ENCODE measurements at places on chromosomes 4 and X.
A peak's percentile ranks its signal among the peaks of the same experiment; 100 is the strongest.

- DNase-seq, result no peak
Observed at GRCh38 chrX:17098516-17099247, 152.2 kb downstream of the REPS2 start.

GRCh38 chr4:102217345-102217744, 127.9 kb downstream of the SLC39A8 start:
- DNase-seq, result no peak

- DNase-seq, result no peak
Observed at GRCh38 chr4:162706051-162706450, 460.6 kb downstream of the NAF1 start.

DNA sequence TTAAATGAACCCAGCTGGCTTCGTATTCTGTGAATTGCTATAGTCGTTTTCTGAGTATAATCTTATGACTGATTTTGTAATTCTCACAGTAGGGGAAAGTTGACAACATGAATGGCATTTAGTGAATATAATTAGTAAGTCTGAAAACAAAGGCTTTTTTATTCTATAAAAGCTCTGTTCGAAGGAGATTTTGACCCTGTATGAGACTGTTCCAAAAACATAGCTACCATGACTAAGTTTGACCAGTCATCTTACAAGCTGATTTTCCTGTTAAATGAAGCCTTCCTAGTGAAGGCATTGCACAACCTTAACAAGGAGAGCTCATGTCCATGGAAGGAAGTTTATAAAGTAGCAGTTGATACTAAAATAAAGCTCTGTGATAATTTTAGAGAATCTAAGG, 242.3 kb downstream of the RPA4 start:
- no peak for DNase-seq

- DNase-seq, result no peak
Observed at GRCh38 chrX:13047759-13048158, 3.3 kb upstream of the FAM9C start.

DNA sequence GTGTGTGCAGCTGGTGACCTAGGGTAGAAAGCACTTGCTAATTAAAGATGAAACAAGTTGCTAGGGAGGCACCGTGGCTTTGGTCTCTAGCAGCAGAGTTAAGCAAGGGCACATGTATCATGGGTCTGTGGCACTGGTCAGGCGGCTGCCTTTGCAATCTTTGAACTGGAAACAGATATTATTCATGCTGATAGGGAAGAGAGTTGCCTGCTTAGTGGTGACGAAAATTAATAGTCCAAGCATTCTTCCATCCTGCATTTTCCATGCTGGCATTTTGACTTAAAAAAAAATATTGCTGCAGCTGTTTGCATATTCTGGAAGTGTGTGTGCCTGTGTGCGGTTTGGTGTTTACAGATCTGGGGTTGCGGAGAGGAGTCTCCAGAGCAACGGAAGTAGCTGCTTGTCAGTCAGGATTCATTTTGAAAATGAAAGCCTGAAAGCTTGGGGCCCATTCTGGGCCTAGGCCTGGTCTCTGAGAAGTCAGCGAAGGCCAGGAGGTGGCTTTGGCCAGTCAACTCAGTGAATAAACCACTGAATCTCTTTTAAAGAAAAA, 2.3 kb upstream of the SOWAHD start:
- no peak for DNase-seq

GRCh38 chr4:1375051-1375721, 28.2 kb downstream of the UVSSA start:
- DNase-seq, result peak; percentile 64

DNA sequence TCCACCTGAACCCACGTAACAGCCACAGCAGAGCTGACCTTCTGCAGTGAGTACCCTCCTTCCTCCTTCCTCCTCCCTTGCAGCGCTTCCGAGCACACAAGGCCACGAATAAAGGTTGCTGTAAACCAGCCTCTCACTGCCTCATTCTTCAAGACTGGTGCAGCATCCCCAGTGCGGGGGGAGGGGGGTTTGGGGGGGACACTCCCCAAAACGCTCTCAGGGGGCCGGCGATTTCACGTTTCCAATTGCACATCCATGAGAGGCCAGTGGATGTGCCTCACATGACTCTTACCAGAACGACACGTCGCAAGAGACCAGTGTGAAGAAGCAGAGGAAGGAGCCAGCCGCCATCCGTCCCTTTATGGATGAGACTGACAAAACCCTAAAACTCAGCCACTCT, 5.2 kb downstream of the DHRSX start:
- no peak for DNase-seq

GRCh38 chrX:44401151-44401550, 57.7 kb upstream of the EFHC2 start:
- DNase-seq, result no peak

- no peak for DNase-seq
Observed at GRCh38 chr4:119035951-119036737, 99.5 kb upstream of the MYOZ2 start.

DNA sequence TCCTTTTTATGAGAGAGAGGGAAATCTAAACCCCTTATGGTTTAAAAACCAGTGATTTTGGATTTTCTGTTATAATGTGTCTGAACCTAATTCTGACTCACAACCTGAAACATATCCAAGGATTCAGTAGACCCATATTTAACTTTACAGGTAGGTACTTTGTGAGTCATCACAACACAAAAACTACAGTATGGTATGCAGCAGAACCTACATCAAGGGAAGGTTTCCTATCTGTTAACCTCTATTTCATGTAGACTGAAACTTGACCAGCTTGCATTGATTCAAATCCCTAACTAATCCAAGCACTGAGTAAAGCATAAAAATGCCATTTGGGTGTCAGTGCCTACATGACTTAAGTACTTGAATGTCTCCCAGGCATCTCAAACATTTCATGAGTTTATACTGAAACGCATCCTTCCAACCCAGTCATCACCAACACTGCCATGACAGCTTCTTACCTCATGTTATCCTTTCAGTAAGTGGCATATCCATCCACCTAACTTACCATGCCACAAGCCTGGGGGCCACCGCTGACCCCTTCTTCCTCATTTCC, 4.3 kb upstream of the ARHGAP10 start:
- DNase-seq, result no peak

- DNase-seq, result no peak
Observed at GRCh38 chr4:186702940-186703339, 20.7 kb downstream of the FAT1 start.

GRCh38 chr4:105399532-105400161, 74.2 kb downstream of the PPA2 start:
- no peak for DNase-seq

- DNase-seq, result peak; percentile 87
Observed at GRCh38 chr4:143406523-143406922, 69.8 kb downstream of the GAB1 start.

GRCh38 chrX:20265221-20265725, 1.4 kb downstream of the RPS6KA3 start:
- DNase-seq, result peak; percentile 77

DNA sequence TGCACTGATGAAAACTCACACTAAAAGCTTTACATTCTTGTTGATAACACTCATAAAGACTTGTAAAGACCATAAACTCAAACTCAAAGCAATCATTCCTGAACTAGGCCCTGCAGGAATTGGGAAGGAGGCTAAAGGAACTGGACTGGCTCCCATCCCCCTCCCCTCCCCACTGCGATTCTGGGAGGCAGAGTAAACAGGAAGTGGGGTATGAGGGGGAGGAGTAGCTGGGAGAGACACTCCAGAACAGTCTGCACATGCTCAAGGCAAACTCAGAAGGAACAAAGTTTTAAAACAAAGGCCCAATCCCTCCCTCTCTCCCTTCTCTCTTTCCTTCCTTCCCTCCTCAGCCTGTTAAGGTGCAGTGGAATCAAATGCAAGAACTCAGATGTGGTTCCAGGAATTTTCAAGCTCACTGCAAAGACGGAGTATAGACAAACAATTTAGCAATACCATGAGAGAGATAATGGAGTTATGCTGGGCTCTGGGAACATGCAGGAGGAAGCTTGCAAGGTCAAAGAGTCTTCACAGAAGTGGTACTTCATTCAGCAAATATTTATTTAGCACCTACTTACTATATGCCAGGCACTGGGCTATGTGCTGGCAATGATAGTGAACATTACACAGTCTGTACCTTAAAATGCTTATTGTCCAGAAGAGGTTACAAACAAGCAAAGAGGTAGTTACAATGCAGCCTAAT, 15.9 kb downstream of the MID1IP1 start:
- no peak for DNase-seq

GRCh38 chr4:7389101-7389701, 45.5 kb downstream of the PSAPL1 start:
- DNase-seq, result peak; percentile 24

DNA sequence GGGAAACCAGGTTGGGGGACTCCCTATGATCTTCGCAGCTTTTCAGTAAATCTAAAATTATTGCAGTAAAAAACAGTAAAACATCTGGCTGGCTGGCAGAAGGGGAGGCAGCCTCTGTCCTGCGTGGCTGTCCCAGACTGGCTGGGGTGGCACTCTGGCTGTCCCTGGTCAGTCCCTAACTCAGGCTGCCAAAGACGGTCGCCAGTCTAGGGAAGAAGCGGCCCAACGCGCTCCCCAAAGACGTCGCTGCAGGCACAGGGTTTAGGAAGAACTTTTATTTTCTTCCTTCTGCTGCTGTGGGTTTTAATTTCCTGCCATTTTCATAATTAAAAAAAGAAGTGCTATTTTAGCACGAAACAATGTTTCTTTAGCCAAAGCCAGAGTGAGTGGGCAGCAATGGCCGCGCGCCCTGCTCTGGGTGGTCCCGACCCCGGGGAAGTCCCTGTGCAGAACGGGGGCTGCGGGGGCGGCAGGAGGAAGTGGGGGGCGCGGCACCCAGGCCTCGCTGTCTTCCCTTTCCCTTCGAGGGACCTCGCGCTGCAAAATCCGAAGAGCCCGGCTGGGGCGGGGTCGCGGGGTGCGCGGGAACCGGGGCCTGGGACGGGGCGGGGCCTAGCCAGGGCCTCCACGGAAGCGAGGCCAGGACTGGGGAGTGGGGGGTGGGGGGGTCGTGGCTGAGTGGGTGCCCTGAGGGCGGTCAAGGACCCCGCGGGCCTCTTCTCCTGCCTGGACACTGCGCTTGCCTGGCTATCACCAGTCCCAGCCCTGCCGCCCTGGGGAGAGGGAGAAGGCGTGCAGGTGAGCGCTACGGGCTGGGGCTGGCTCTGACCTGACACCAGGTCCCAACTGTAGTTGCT, 6.3 kb upstream of the LETM1 start:
- DNase-seq, result no peak

DNA sequence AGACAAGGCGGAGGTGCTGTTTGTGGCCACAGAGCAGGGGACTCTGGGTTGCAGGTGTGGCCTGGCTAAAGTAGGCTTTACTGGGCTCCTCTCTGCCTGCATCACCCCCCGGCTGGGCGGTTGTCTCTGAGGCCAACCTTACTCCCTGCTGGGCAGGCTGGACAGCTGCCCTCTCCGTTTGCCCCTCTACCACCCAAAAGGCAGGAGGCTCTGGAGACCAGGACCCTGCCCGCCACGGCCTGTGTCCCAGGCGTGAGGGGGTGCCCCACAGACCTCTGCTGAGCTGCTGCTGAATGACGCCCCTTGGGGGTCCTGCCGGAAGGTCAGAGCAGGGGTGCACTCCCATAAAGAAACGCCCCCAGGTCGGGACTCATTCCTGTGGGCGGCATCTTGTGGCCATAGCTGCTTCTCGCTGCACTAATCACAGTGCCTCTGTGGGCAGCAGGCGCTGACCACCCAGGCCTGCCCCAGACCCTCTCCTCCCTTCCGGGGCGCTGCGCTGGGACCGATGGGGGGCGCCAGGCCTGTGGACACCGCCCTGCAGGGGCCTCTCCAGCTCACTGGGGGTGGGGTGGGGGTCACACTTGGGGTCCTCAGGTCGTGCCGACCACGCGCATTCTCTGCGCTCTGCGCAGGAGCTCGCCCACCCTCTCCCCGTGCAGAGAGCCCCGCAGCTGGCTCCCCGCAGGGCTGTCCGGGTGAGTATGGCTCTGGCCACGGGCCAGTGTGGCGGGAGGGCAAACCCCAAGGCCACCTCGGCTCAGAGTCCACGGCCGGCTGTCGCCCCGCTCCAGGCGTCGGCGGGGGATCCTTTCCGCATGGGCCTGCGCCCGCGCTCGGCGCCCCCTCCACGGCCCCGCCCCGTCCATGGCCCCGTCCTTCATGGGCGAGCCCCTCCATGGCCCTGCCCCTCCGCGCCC, 920 bp downstream of the HTT-AS start:
- peak; percentile 64 for DNase-seq

DNA sequence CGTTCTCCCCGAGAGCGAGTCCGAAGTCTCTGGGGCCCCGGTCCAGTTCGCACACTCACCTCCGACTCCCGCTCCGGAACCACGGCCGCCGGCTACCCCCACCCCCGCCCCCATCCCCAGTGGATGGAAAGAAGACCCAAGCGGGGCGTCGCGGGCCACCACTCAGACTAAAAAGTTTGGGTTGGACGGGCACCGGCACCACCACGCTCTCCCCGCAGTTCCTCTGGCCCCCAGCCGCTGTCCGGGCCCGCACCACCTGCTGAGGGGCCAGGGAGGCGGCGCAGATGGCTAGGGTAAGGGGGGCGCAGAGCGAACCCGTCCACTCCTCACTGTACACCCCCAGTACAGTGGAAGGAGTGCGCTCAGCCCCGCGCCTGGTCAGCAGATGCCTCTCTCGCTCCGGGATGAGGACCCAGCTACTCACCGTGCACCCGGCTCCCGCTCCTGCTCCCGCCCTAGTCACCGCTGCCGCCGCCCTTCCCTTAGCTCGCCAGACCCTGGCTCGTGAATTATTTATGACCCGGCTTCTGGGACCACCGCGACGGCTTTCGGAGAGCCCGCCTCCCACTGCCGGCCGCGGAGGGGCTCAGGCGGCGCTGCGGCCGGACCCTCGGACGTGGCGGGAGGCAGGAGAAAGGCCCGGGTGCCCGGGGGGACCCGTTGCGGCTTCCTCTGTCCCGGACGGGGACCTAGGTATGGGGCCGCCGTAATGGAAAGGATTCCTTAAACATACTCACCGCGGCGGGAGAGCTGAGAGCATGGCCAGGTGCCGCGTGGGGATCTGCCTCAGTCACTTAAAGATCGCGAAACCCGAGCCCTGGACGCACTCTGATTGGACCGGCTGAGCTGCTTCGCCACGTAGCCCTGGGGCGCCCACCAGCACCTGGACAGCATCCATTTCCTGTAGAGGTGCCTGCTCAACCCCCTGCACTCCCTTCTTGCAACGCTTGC, at the start of gene PROM1:
Gene PROM1, minus strand, starts transcription at position 783 of the 951 bp plus-strand sequence. CDS start 8,117 bp downstream, outside the sequence.
- peak; percentile 55 for DNase-seq

- no peak for DNase-seq
Observed at GRCh38 chr4:1003271-1004070, 8.0 kb upstream of the FGFRL1 start.

All from aorta (tissue), 5 donors.